Pancreas (tissue), 10 donors: ENCODE measurements at places on chromosomes 12 and 14. TPM values are rescaled to one million over a fixed set of nuclear protein-coding genes. Genes with fewer than 3 reads are reported as not detected.

DNA sequence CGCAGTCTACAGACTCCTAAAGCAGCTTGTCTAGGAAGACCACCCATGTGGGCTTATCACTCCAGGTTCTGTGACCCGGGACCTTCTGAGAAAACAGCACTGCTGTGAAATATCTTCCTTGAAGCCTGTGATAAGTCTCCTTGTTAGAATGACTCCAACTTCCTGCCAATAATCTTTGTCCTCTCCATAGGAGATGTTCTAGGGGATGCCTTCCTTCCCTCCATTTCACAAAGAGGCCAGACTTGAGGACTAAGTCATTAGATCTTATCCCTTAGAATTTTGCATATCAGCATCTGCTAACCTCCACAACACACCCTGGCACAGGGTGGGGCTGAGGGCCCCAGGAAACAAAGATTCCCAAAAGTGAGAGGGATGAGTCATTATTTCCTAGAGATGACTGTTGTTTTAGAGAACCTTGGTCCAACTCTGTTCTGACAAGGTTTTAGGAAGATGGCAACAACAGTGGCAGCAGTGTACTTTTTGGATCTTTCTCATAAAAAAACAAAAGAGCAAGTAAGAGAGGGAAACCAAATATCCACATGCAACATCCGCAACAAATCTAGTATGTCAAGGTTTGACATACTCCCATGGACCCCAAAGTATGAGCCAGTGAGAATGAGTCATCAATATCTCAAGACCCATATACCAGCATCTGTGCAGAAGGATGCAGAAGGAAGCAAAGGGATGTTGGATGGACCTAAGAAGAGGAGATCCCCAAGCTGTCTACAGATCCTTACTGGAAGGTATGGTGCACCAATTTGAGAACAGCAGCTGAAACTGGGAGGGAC is 6.0 kb downstream of the LTB4R start:
- no peaks in the 10 kb centered on the region for H3K27me3 ChIP-seq
- no peak overlapping the region for H3K4me3 ChIP-seq
- no peaks in the 10 kb centered on the region for H3K36me3 ChIP-seq
- H3K4me1 ChIP-seq, result no peaks in the 10 kb centered on the region

Gene IFNG-AS1
- 0.29 TPM for total RNA-seq

DNA sequence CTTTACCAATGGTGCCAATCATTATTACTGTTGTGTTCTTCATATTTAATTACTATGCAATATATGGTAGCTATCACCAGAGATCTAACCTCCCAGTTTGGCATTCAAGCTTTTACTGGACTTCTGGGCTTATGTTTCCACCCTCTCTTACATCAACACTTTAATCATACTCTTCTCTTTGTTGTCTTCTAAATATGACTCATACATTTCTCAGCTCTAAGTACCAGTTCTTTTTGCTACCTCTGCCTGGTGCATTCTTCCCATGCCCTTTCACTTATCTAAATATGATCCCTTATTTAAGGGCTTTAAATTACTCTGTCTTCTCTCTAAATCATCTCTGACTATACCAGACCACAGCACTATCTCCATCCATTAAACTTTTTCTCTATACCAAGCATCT is 246.1 kb upstream of the CCDC196 start:
- no peak overlapping the region for H3K4me3 ChIP-seq
- no peak overlapping the region for H3K27ac ChIP-seq
- DNase-seq, result no peak

Gene HOXC10
- not detected for total RNA-seq

- H3K36me3 ChIP-seq, result no peaks in the 10 kb centered on the region
- H3K27me3 ChIP-seq, result no peaks in the 10 kb centered on the region
- no peak overlapping the region for H3K27ac ChIP-seq
- DNase-seq, result no peak
- no peak overlapping the region for H3K4me3 ChIP-seq
These were observed 2.2 kb upstream of the OAS1 start for GRCh38 chr12:112904571-112904970.

Gene NGB
- 0.37 TPM for total RNA-seq

GRCh38 chr12:93176165-93176564 is 201.6 kb upstream of the NUDT4 start:
- H3K4me3 ChIP-seq, result no peak overlapping the region
- H3K4me1 ChIP-seq, result no peaks in the 10 kb centered on the region
- H3K27me3 ChIP-seq, result no peaks in the 10 kb centered on the region
- DNase-seq, result no peak
- H3K27ac ChIP-seq, result no peak overlapping the region

- peak overlapping the region; percentile 89 for H3K27ac ChIP-seq
- peaks cover 43% of the 10 kb centered on the region for H3K4me1 ChIP-seq
These were observed 24.8 kb upstream of the LGALS3 start for GRCh38 chr14:55103971-55104954.

DNA sequence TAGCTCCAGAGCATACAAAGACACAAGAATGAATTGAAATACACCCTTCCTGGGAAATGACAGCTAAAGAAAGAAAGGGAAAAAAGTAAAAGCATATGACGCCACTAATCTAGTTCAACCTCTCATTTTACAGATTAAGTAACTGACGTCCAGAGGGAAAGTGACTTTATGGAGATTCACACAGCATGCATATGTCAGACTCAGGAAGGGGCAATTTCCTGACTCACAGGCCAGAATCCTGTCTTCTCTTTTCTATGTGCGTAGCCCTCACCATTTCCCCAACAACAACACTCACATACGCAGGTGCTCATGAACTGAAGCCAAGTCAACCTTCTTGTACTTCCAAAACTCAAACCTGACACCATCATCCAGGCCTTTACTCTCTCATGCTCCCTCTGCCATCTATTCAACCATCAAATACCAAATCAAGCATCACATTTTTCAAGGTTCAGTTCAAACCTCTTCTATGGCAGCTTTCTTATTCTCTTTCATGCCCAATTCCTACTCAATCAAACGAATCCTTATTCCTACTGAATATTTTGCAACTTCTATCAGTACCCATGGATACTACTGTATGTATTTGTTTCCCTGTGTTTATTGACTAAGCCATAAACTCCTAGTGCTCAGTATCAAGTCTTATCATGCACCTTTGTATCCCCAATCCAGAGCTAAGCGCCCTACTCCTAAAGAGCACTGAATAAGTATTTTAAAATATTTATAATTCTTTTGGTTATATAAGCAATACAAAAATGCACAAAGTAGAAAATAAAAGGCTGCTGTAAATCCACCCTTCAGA is 52.8 kb downstream of the STXBP6 start:
- no peaks in the 10 kb centered on the region for H3K4me1 ChIP-seq
- no peak overlapping the region for H3K27ac ChIP-seq
- H3K4me3 ChIP-seq, result no peak overlapping the region
- no peaks in the 10 kb centered on the region for H3K36me3 ChIP-seq
- H3K27me3 ChIP-seq, result no peaks in the 10 kb centered on the region
- DNase-seq, result no peak

DNA sequence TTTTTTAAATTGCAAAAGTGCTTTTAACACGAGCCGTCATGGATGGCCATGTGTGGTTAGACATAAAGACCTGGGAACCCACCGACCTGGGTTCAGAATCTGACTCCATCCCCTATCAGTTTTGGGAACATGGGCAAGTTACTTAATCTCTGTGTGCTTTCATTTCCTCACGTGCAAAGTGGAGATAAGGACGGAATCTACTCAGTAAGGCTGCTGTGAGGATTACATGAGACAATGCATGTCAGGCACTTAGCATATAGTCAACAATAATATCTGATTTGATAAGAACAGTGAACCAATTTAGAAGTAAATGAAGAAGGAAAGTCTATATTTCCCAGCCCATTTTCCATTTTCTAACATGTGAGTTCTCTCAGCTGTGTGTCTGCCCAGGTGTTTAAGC is 235.4 kb downstream of the SUDS3 start:
- H3K27me3 ChIP-seq, result no peaks in the 10 kb centered on the region
- no peaks in the 10 kb centered on the region for H3K36me3 ChIP-seq
- H3K27ac ChIP-seq, result no peak overlapping the region
- H3K4me1 ChIP-seq, result no peaks in the 10 kb centered on the region

- no peak for DNase-seq
- H3K27ac ChIP-seq, result no peak overlapping the region
- H3K27me3 ChIP-seq, result no peaks in the 10 kb centered on the region
- no peaks in the 10 kb centered on the region for H3K4me1 ChIP-seq
- peaks cover 9% of the 10 kb centered on the region for H3K36me3 ChIP-seq
- no peak overlapping the region for H3K4me3 ChIP-seq
These were observed 17.9 kb downstream of the SNAPC1 start for GRCh38 chr14:61780125-61780524.

DNA sequence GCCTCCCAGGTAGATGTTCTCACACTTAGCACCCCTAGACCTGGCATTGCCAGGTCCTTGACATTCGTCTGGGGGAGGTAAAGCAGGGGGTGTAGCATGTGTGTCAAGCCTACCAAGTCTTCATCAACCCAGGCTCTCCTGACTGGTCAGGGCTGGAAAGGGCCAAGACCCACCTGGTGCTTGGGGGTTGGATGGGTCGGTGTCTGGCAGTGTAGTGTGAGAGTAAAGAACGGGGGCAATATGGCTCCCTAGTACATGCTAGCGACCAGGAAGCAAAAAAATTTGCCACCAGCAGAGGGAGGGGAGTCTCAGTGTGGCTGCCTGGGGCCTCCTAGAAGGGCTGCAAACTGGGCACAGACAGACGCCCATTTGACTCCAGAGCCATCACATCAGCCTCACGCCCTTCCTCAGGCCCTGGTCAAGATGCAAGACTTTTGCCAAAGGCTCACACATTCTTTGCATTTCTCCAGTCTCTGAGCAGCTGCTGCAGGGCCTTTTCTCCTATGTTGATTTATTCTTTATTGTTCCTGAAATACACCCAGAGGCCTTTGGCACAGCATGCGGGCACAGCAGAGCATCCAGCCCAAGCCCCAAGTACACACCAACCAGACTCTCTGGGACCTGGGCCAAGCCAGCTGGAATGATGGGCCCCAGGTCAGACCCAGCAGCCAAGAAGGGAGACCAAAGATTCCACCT is 38.3 kb upstream of the PNMA1 start:
- H3K4me1 ChIP-seq, result peaks cover 79% of the 10 kb centered on the region
- H3K4me3 ChIP-seq, result no peak overlapping the region
- no peaks in the 10 kb centered on the region for H3K27me3 ChIP-seq
- H3K36me3 ChIP-seq, result no peaks in the 10 kb centered on the region
- no peak for DNase-seq
- H3K27ac ChIP-seq, result peak overlapping the region; percentile 39

Gene KRT80
- total RNA-seq, result 6.5 TPM

Gene LRRC43
- 0.12 TPM for total RNA-seq

Gene BCL2L2
- total RNA-seq, result 29.7 TPM

Gene MIP
- total RNA-seq, result not detected

DNA sequence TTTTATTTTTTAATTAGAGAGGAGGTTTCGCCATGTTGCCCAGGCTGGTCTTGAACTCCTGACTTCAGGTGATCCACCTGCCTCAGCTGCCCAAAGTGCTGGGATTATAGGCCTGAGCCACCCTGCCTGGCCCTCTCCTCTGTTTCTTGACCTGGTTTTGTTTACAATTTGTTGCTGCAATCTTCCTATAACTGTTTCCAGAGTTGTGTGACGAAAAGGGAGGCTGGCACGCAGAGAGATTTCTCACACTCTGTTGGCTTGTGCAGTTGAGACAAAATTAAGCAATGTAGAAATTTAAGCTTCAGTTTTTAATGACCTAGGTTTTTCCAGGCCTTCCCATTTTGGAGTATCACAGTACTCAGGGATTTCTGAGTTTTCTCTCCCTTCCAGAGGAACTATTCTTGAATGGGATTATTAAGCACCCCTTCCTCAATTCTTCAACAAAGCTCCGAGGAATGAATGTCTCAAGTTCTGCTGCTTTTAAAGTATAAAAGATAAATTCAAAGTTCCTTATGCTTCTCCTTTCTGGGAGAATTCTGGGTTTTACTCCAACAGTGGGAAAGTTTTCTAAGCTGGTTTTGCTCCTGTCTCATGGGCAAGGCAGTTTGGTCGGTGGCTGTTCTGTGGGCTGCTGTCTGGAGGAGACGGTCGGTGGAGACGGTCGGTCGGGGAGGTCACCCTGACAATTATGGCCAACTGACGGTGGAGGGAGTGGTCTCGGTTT is 20.4 kb upstream of the FOS start:
- H3K27me3 ChIP-seq, result no peaks in the 10 kb centered on the region
- H3K27ac ChIP-seq, result peak overlapping the region; percentile 99
- DNase-seq, result peak; percentile 69
- H3K4me1 ChIP-seq, result peaks cover 39% of the 10 kb centered on the region
- H3K4me3 ChIP-seq, result no peak overlapping the region
- H3K36me3 ChIP-seq, result no peaks in the 10 kb centered on the region

DNA sequence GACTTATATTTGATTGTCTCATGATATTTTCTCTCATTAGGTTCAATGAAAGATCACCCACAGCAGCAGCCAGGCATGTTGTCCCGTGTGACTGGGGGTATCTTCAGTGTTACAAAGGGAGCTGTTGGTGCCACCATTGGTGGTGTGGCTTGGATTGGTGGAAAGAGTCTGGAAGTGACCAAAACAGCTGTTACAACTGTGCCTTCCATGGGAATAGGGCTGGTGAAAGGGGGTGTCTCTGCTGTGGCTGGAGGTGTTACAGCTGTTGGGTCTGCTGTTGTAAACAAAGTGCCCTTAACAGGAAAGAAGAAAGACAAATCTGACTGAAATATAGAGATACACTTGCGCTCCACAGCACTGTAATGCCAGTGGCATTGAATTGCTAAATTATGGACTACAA is 15.4 kb downstream of the TMEM263 start:
- H3K27me3 ChIP-seq, result no peaks in the 10 kb centered on the region
- DNase-seq, result no peak
- no peak overlapping the region for H3K4me3 ChIP-seq
- H3K27ac ChIP-seq, result no peak overlapping the region
- H3K36me3 ChIP-seq, result peaks cover 5% of the 10 kb centered on the region

DNA sequence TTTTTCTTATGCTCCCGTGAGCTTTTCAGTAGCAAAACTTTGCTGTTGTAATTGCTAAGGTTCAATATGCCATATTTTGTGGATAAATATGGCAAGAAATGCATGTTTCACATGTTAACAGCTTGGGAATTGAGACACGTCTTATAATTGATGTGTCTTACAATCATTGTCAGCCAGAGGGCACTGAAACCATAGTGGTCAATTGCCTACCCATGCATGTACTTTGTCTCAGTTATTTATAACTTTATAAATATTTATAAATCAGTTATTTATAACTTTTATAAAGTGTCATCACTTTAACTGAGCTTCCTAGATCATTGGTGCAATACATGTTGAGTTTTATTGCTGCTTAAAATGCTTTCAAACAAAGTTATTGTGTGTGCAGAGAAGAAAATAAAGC is 82.0 kb downstream of the CATSPERB start:
- H3K27me3 ChIP-seq, result no peaks in the 10 kb centered on the region
- peaks cover 21% of the 10 kb centered on the region for H3K4me1 ChIP-seq
- no peaks in the 10 kb centered on the region for H3K36me3 ChIP-seq
- no peak overlapping the region for H3K4me3 ChIP-seq

- H3K4me3 ChIP-seq, result no peak overlapping the region
- no peaks in the 10 kb centered on the region for H3K4me1 ChIP-seq
- no peak overlapping the region for H3K27ac ChIP-seq
- no peak for DNase-seq
- no peaks in the 10 kb centered on the region for H3K36me3 ChIP-seq
- H3K27me3 ChIP-seq, result no peaks in the 10 kb centered on the region
These were observed 101.5 kb upstream of the CCDC91 start for GRCh38 chr12:28088566-28089272.

Gene AKAP5
- total RNA-seq, result 0.09 TPM

Gene UNC79
- 1.3 TPM for total RNA-seq

- no peak for DNase-seq
- no peaks in the 10 kb centered on the region for H3K36me3 ChIP-seq
- no peaks in the 10 kb centered on the region for H3K4me1 ChIP-seq
- H3K27ac ChIP-seq, result no peak overlapping the region
These were observed 1.9 kb downstream of the SYT1 start for GRCh38 chr12:78866518-78866917.

Gene ADAM21
- total RNA-seq, result not detected

GRCh38 chr14:26636561-26636960 is 38.7 kb upstream of the NOVA1 start:
- no peak overlapping the region for H3K4me3 ChIP-seq
- H3K27me3 ChIP-seq, result no peaks in the 10 kb centered on the region
- H3K27ac ChIP-seq, result no peak overlapping the region
- H3K36me3 ChIP-seq, result no peaks in the 10 kb centered on the region

Gene P2RX7
- 1.6 TPM for total RNA-seq
